Testis (tissue), 5 donors: ENCODE measurements at places on chromosomes 16 and 17. TPM values are rescaled to one million over a fixed set of nuclear protein-coding genes. Genes with fewer than 3 reads are reported as not detected.

Gene SLC5A11
- total RNA-seq, result 0.39 TPM

Gene CDRT15
- total RNA-seq, result 3.2 TPM

Gene MVD
- total RNA-seq, result 46.6 TPM

Gene TMEM97
- 118 TPM for total RNA-seq

Gene CCL1
- not detected for total RNA-seq

Gene LRRC36
- total RNA-seq, result 28.3 TPM

Gene SLFN13
- 2.6 TPM for total RNA-seq

Gene ITGAD
- 0.19 TPM for total RNA-seq

Gene KRTAP1-1
- not detected for total RNA-seq

Gene CLEC3A
- 0.55 TPM for total RNA-seq

Gene WSCD1
- 11.6 TPM for total RNA-seq

Gene ASGR1
- total RNA-seq, result 19.1 TPM
